ENCODE measurements at places on chromosomes 3 and 15.

- DNase-seq, result no peak
These were observed 336.1 kb upstream of the RARB start for GRCh38 chr3:25091934-25092333.

- DNase-seq, result no peak
These were observed 152.2 kb downstream of the NR2E3 start for GRCh38 chr15:71962537-71962936.

DNA sequence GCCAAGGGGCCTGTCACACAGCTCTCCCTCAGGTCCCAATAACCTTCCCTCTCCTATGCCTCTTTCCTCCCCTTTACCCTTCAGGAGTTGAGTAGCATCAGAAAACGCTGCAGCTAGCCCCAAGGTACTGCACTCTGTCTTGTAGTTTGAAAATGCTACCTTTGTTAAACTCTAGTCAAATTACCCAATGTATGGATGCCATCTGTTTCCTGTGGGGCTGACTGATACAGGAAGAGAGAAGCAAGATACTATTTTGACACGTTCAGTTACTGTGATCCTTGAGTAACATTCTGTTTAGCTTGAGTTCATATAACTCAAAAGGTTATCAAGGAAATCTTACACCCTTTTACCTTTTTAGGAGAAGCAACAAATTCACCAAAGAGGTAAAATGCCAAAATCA, 493.1 kb downstream of the FHIT start:
- DNase-seq, result no peak

DNA sequence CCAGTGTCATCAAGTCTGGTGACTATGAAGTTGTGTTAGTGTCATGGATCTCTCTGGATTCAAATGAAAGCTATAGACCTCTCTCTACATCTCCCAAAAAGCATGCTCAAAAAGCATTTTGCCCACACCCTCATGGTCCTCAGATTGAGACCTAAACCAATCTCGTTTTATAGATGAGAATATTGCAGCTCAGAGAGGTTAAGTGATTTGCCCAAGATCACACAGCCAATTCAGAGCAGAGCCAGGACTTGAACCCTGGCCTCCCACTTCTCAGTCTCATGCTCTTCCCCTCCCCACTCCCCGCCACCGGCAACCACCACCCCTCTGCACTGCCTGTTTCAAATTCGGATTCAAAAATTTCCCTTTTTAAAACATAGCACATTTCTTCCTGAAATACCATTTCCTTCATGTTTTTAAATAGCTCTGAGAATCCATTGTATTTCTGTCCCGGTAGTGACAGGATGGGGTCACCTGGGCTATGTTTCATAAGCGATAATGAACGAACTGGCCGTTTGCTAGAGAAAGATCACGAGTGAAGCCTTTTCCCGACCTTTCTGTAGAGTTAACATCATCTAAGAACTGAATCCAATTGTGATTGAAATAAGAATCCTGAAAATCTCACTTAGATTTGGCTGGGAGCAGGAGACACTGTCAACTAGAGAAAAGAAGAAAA, 769 bp downstream of the SSUH2 start:
- no peak for DNase-seq

Measured in stimulated activated CD4-positive, alpha-beta T cell treated with anti-CD3 and anti-CD28 coated beads, TNF-alpha, amount 100 ng/mL, for 24 hours (primary cell).